ENCODE measurements at places on chromosomes 11 and 22.

GRCh38 chr22:22527312-22527711, 7.2 kb upstream of the ZNF280A start:
- DNase-seq, result no peak

DNA sequence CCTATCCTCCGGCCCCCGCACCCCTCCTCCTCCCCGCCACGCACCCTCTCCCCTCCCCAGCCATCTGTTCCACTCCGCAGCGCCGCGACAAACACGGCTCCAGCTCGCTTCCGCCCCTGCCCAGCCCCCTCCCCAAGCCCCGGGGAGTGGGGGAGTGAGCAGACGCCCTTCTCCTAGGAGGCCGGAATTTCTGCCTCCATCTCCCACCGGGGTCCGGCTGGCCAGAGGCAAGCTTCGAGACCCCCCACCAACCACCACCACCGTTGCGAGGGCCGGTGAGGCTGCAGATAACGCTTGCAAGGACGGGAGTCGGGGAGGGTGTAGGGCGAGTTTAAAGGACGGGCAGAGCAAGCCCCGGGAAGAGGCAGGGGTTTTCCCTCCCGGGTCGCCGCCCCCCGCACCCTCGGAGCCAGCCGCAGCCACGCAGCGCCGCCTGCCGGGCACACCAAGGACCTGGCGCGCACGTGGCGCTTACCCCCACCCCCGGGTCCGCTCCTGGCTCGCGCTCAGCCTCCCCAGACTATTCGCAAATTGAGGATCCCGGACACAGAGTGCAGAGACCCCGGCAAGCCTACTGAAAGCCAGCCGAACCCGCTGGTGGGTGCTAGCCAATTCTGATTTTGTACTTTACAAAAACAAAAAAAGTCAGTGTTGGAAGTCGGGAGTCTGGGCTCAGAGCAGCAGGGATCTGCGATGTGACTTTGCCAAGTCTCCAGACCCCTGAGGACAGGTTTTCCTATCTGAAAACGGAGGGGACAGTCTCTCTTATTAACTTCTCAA, 22.6 kb downstream of the RTN4RL2 start:
- peak; percentile 50 for DNase-seq

GRCh38 chr11:12235553-12235946, 125.2 kb downstream of the MICAL2 start:
- DNase-seq, result no peak

DNA sequence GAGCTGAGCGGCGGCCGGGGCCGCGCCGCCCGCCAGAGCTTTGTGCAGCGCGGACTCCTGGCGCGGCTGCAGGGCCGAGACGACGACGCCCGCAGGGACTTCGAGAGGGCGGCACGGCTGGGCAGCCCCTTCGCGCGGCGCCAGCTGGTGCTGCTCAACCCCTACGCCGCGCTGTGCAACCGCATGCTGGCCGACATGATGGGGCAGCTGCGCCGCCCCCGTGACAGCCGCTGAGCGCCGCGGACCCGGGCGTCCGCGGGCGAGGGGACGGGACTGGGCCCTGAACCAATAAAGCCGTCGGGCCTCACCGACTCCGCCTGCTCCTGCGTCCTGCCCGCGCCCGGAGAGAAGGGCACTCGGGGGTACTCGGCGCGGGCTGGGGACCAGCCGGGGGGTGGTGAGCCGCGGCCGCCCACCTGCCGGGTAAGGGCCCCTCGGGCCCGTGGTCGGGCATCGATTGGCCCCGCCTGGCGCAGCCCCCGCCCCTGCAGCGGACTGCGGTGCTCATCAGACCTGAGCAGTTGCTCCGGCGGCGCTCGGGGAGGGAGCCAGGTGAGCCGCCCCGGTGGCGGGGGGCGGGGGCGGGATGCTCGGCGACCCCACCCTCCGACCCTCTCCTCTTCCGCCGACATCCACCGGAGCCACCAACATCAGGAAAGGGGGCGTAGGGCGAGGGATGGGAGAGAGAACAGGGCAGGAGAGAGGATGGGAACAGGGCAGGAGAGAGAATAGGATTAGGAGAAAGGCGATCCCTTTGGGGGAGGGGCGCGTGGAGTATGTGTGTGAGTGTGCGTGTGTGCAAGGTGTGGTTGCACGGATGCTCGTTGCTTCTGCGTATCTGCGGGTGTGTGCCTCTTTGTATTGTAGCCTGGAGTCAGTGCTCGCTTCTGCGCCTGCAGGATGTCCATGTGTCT, at the start of gene TMEM25:
TMEM25 (plus strand) TSS at position 510 of the 914 bp plus-strand sequence. CDS start 610 bp downstream, outside the sequence.
- peak; percentile 57 for DNase-seq

GRCh38 chr11:96112192-96113128, 188.6 kb upstream of the MTMR2 start:
- DNase-seq, result no peak

GRCh38 chr22:45828841-45829240, 148.1 kb downstream of the WNT7B start:
- DNase-seq, result no peak

- DNase-seq, result no peak
Observed at GRCh38 chr11:72970557-72971118, 156.4 kb downstream of the ATG16L2 start.

DNA sequence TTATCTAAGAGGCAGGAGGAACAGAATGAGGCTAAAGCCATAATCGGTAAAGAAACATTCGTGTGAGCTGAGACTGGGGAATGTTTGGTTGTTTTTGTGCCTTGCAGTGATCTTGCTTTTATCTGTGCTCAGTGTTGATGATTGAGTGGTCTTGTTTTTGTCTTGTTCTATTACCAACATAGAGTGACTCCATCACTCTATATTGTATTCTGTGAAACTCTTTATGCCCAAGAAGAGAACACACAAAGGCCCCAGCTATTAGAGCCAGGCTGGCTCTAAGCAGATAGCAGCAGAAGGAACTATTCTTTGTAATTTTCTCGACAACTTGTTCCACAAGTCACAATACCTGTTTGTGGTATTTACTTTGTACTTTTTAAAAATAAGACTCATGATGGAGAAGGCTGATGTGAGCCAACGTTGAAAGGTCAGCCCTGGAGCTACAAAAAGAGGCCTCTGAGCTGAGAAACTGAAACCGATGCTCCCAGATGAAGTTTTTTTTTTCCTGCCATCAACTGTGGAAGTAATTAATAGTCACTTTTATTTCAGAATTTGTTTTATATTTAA, 68.4 kb downstream of the LARGE1 start:
- DNase-seq, result no peak

DNA sequence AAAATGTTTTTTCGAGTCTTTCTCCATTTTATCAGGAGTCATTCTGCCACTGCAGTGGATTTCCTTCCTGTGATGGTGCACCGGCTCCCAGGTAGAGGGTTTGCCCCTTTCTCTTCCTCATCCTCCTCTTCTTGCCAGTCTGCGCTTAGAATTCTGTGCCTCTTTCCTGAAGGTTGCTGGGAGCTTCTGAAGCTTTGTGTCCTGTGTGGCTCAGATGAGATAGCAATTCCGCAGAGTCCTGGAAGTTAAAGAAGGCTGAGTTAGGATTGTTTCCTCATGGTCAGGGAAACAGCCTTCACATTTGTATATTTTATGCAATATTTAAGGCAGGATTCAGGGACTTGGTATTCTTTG, 264 bp downstream of the BCO2 start:
- DNase-seq, result no peak

DNA sequence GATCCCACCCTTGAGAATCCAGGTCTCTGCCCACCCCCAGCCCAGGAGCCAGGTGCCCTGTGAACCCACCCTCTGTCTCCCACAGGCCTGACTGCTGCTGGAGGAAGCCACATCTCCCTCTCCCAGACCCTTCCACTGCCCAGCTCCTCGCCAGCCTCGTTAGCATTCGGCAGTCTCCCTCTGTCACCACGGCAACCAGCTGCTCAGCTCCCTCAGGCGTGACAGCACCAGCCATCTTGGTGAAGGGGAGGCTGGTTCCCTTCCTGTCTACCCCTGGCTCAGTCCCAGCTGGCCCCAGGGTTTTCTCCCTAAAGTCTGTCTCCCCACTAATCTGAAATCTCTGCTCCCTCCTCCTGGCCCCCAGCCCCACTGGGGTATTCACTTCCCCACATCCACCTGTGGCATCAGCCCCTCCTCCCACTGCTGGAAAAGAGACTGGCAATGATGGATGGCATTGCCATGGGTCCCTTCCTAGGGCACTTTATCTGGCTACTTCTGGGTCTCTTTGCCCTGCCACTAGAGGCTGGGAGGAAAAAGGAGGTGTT, 28.1 kb downstream of the NRXN2 start:
- DNase-seq, result peak; percentile 34

GRCh38 chr11:61892085-61892370, 683 bp upstream of the FADS3 start:
- DNase-seq, result no peak

DNA sequence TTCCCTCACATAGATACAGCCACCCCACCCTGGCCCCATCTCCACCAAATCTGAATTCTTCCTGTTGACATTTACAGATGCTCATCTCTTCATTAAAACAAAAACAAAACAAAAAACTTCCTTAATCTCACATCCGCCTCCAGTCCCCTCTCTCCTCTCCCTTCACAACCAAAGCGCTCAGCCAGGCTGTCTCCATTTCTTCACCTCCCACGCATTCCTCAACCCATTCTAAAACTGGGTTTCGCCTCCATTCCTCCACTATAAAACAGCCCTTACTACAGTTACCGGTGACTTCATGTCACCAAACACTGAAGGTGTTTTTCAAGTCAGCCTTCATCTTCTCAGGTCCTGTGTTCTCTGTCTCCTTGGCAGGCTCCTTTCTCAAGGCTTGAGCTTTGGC, 9.6 kb downstream of the BACE1-AS start:
- no peak for DNase-seq

GRCh38 chr11:127071606-127072005, 71.0 kb upstream of the KIRREL3 start:
- no peak for DNase-seq

GRCh38 chr11:41081756-41082285, 377.6 kb downstream of the LRRC4C start:
- no peak for DNase-seq

DNA sequence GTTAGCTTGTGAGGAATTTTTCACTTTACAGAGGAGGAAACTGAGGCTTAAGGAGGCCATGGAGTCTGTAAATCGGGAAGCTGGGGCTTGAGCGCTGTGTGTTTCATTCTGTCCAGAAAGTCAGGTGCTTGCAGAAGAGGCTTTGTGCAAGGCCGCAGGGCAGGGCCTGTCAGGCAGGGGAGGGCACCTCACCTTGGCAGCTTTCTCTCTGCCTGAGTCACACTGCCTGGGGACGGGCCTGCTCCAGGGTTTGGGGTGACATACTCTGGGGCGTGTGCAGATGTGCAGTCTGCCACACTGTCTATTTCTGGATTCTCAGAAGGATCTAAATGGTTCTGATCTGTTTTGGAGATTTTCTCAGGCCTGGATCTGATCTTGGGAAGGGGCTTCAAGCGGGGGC, 8.4 kb downstream of the INCENP start:
- no peak for DNase-seq

DNA sequence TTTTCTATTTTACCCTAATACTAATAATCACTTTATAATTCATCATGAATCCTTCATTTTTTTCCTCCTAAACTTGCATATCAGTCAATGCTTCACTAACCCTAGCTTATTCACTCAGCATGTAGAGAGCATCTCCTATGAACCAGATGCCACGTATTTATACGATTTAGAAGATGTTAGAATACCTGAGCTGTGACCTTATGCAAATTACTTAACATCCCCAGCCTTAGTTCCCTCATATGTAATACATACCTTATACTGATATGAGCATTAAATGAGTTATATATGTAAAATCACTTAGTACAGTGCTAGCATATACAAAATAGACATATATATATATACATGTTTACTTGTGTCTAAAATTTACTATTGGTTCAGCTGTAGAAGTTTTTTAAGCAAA, 9.0 kb downstream of the FAM76B start:
- DNase-seq, result no peak

DNA sequence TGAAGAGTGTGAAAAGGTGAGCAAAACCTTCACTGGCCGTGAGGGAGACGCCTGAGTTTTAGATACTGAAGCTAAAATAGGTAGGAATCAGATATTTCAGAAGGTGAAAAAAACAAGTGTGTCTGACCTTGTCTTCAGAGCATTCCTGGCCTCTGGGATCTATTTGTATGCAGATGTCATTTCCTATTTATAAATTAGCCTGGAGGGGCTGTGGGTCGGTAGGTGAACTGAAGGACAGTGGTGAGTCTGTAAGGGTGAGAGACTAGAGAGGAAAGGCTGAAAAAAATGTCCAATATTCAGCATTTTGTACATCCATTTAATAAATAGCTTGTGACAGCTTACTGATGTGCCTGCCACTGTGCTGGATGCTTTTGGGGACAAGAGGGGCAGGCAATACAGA, 302.1 kb downstream of the DDX10 start:
- no peak for DNase-seq

DNA sequence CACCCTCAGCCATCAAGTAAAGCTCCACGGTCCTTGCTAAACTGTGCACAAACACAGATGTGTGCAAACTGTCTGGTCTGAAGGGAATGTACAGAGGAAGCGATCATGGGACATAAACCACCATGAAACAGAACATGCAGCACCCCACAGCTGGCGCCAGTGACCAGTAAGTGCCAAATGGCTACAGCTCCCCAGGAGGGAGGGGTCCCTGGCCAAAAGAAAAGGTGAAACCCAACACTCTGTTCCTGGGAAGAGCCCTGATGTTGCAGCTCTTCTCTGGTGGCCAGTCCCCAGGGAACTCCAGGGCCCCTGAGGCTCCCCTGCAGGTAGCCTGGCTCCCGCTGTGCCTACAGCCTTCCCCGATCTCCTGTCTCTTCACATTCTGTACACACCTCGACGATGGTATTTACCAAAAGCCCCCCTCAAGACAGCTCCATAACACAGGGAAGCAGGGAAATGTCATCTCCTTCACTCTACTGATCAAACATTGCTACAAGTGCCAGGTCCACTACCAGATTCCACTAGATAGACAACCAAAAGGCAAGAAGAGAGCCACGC, 2.9 kb downstream of the DGCR6L start:
- no peak for DNase-seq

- DNase-seq, result no peak
Observed at GRCh38 chr11:45772449-45772774, 32.5 kb upstream of the SLC35C1 start.

DNA sequence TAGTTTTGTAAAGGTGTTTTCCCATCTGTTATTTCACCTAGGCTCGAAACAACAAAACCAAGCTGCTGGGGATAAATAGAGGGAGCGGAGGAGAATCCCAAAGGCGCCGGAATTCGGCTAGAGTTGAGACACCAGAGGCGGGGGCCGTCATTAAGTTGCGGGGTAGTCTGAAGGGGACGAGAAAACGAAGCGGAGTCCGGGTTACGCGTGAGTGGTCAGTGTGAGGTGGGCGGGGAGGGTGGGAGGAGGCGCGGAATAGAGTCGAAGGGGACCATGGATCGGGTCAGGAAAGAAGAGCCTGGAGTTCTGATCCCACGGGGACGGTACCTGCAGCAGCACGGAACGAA, 361 bp downstream of the SRPRA start:
- no peak for DNase-seq

GRCh38 chr22:45090497-45090910, 73.2 kb upstream of the NUP50 start:
- no peak for DNase-seq

DNA sequence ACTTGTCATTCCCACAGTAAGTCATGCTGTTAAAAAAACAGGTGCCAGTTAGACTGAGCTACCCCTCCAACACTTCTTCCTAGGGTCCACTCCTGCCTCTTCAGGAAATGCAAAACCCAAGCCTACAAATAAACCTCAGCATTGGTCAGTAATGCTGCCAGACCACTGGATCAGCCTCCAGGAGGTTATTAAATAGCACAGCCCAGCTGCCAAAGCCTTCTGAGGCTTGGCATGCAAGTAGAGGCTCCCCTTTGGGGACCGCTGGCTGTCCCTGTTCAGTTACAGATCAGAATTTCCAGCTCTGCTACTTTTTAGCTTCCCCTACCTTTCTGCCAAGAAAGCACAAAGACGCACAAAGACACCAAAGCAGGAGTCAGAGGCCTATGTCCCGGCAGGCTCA, 33.3 kb downstream of the ABTB2 start:
- DNase-seq, result no peak
